ENCODE measurements at places on chromosomes 2 and 18. TPM values are rescaled to one million over a fixed set of nuclear protein-coding genes. Genes with fewer than 3 reads are reported as not detected.

Gene FASTKD1
- 49.0 TPM for total RNA-seq

- no peaks in the 10 kb centered on the region for H3K4me1 ChIP-seq
- no peaks in the 10 kb centered on the region for H3K36me3 ChIP-seq
- no peak overlapping the region for H3K4me3 ChIP-seq
Measured at GRCh38 chr2:134845719-134846118, 7.3 kb downstream of the ACMSD start.

Gene NEB
- 8.2 TPM for total RNA-seq

DNA sequence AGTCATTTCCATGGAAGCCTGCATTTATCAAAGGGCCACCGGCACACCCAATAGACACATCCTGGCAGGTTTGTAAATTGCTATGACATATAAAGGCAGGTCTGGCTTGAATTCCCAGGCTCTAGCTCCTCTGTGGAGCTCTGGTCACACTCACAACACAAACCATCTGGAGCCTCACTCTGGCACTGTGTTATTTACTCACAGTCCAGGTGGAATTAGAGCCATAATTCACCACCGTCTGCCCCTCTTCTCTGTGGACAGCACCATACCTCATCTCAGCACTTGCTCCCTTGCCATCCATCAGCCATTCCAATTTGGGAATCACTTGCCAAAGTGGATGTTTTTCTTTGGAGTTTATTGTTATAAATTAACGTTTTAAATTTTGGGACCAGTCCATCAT, 84.3 kb upstream of the OSR1 start:
- no peak overlapping the region for H3K4me3 ChIP-seq
- H3K36me3 ChIP-seq = no peaks in the 10 kb centered on the region
- DNase-seq = no peak
- no peaks in the 10 kb centered on the region for H3K4me1 ChIP-seq
- no peaks in the 10 kb centered on the region for H3K27me3 ChIP-seq
- H3K27ac ChIP-seq = no peak overlapping the region

Gene ADCYAP1
- total RNA-seq = not detected

Gene DNAJC5G
- total RNA-seq = 0.39 TPM

- DNase-seq = no peak
- H3K36me3 ChIP-seq = no peaks in the 10 kb centered on the region
- H3K27ac ChIP-seq = no peak overlapping the region
Measured at GRCh38 chr2:32960647-32961403, 14.1 kb downstream of the LTBP1 start.

Gene GPR45
- total RNA-seq = 0.23 TPM

DNA sequence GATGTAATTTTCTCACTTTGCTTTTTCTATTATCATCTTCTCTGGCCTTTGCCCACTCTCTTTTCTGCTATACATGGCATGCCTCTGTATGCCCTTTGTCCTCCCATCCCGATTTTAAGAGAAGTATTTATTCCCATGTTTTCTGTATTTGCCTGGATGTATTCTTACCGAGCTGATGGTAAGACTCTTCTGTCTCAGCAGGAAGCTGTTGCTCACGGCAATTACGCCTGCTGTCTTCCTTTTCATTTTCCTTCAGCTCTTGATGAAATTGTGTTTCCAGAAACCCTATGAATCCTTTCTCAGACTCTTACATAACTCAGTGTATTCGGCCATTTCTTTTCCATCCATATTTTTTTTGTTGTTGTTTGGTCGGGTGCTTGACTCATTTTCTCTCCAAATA, 121.6 kb downstream of the SP3 start:
- no peaks in the 10 kb centered on the region for H3K36me3 ChIP-seq
- no peak for DNase-seq
- H3K27ac ChIP-seq = no peak overlapping the region
- no peaks in the 10 kb centered on the region for H3K27me3 ChIP-seq
- H3K4me1 ChIP-seq = 0 out of 2 replicates have a peak, but pooled peaks cover 4% of the 10 kb centered on the region
